ENCODE measurements at places on chromosomes 3 and 15. TPM values are rescaled to one million over a fixed set of nuclear protein-coding genes. Genes with fewer than 3 reads are reported as not detected.

GRCh38 chr3:184259396-184259877 is 1.9 kb downstream of the CAMK2N2 start:
- no peak overlapping the region for H3K27ac ChIP-seq
- H3K4me1 ChIP-seq = peaks cover 33% of the 10 kb centered on the region
- DNase-seq = no peak

DNA sequence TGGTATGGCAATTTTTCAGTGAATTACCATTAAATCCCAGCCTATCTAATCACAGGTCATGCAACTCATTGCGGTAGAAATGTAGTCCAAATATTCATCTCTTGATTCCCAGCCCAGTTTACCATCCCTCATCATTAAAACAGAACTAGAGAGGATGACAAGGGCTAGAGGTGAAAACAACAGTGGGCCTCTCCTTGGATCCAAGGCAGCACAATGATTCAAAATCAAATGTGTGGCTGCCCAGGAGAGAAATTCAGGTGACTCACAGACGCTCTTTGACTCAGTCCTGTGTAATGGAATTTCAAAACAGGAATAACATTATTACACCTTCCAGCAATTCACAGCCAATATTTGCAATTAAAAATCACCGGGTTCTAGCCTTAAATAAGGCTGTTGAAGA is 246.5 kb downstream of the TBL1XR1 start:
- no peak for DNase-seq
- H3K4me3 ChIP-seq = no peak overlapping the region
- H3K27ac ChIP-seq = no peak overlapping the region
- H3K27me3 ChIP-seq = no peaks in the 10 kb centered on the region

- peak overlapping the region; percentile 89 for H3K27ac ChIP-seq
- peak; percentile 75 for DNase-seq
- H3K4me1 ChIP-seq = peaks cover 88% of the 10 kb centered on the region
- no peaks in the 10 kb centered on the region for H3K27me3 ChIP-seq
- H3K4me3 ChIP-seq = no peak overlapping the region
- no peaks in the 10 kb centered on the region for H3K36me3 ChIP-seq
Observed at GRCh38 chr3:172315401-172316091, 132.7 kb downstream of the GHSR start.

DNA sequence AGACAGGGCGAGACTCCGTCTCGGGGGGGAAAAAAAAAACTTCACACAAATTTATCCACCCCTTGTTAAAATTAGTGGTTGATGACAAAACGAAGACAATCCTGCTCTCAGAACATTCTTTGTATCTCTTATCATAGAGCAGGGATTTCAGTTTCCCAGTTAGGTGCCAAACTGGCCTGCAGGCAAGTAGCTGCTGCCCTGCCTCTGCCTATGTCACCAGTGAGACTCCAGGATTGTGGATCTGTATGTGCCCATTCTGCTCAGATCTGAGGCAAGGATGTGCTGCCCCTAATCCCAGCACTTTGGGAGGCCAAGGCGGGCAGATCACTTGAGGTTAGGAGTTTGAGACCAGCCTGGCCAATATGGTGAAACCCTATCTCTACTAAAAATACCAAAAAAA is 54.4 kb downstream of the IQGAP1 start:
- H3K4me1 ChIP-seq = no peaks in the 10 kb centered on the region
- no peak overlapping the region for H3K4me3 ChIP-seq
- H3K27ac ChIP-seq = no peak overlapping the region
- H3K36me3 ChIP-seq = peaks cover 37% of the 10 kb centered on the region

- H3K4me1 ChIP-seq = peaks cover 3% of the 10 kb centered on the region
- H3K27ac ChIP-seq = no peak overlapping the region
- H3K27me3 ChIP-seq = no peaks in the 10 kb centered on the region
- H3K36me3 ChIP-seq = no peaks in the 10 kb centered on the region
- DNase-seq = no peak
Observed at GRCh38 chr3:171396048-171396447, 64.2 kb downstream of the TNIK start.

DNA sequence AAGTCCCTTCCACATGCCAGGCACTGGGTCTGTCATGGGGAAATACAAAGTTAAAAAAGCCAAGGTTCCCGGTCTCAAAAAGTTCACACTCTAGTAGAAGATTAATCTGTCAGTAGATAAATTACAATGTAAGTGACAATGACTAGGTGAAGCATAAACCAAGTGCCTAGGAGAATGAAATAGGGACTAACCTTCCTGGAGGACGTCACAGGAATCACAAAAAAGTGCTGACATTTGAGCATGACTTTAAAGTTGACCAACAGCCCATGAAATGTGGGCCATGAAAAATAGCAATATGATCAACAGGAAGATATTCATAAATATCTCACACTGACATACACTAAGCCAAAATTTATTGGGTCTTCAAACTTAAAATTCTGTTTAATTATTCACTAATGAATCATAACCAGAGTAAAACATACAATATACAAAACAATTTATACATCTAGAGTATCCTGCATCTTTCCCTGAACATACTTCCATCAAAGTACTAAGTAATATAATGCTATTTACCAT is 20.0 kb downstream of the COPS2 start:
- DNase-seq = no peak
- no peak overlapping the region for H3K27ac ChIP-seq
- H3K4me1 ChIP-seq = no peaks in the 10 kb centered on the region

- H3K27ac ChIP-seq = no peak overlapping the region
- no peaks in the 10 kb centered on the region for H3K4me1 ChIP-seq
- H3K36me3 ChIP-seq = no peaks in the 10 kb centered on the region
- no peak overlapping the region for H3K4me3 ChIP-seq
- no peak for DNase-seq
Observed at GRCh38 chr15:60970246-60971170, 258.6 kb downstream of the RORA start.

DNA sequence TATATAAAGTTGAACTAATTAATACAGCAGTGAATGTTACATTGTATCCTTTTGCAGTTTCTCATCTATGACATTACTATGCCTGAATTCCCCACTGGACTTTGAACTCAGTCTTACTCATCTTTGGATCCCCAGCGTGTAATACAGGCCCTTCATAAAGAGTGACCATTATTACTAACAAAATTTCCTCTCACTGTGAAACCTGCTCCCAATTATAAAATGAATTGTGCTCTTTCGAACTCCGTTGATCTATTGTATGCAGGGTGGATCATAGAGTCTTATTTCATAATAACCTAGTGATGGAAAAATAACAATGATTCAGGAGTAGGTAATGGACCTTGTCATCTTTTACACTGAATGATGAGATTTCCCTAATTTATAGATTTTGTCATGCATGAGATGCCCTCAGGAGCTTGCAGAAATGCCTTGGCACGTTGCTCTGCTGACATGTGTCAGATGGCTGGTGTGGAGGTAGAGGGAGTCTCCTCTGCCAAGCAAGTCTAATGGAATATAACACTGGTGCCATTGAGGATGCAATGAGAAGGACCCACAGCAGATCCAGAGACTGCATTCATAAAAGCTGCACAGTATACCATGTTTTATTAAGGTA is 25.5 kb downstream of the B3GNT5 start:
- no peak for DNase-seq
- H3K27me3 ChIP-seq = no peaks in the 10 kb centered on the region
- H3K4me3 ChIP-seq = no peak overlapping the region
- H3K36me3 ChIP-seq = no peaks in the 10 kb centered on the region

- DNase-seq = no peak
- no peaks in the 10 kb centered on the region for H3K36me3 ChIP-seq
- no peaks in the 10 kb centered on the region for H3K27me3 ChIP-seq
- H3K27ac ChIP-seq = no peak overlapping the region
- no peak overlapping the region for H3K4me3 ChIP-seq
Observed at GRCh38 chr3:24196526-24196925, 251.4 kb downstream of the NR1D2 start.

GRCh38 chr3:50743643-50744042 is 68.9 kb downstream of the DOCK3 start:
- H3K4me3 ChIP-seq = no peak overlapping the region
- H3K27ac ChIP-seq = no peak overlapping the region
- no peak for DNase-seq
- no peaks in the 10 kb centered on the region for H3K27me3 ChIP-seq
- H3K36me3 ChIP-seq = no peaks in the 10 kb centered on the region
- H3K4me1 ChIP-seq = no peaks in the 10 kb centered on the region

- no peaks in the 10 kb centered on the region for H3K4me1 ChIP-seq
- H3K4me3 ChIP-seq = no peak overlapping the region
- H3K36me3 ChIP-seq = no peaks in the 10 kb centered on the region
Observed at GRCh38 chr3:45858809-45859543, 17.1 kb upstream of the LZTFL1 start.

GRCh38 chr3:12388185-12388584 is 96.1 kb upstream of the TSEN2 start:
- no peaks in the 10 kb centered on the region for H3K27me3 ChIP-seq
- DNase-seq = no peak

- no peak overlapping the region for H3K4me3 ChIP-seq
- H3K4me1 ChIP-seq = peaks cover 57% of the 10 kb centered on the region
- H3K36me3 ChIP-seq = no peaks in the 10 kb centered on the region
- peak overlapping the region; percentile 90 for H3K27ac ChIP-seq
Observed at GRCh38 chr3:177357352-177358090, 160.2 kb upstream of the TBL1XR1 start.

- H3K27ac ChIP-seq = no peak overlapping the region
- no peak for DNase-seq
- peaks cover 29% of the 10 kb centered on the region for H3K36me3 ChIP-seq
- peaks cover 22% of the 10 kb centered on the region for H3K4me1 ChIP-seq
- no peaks in the 10 kb centered on the region for H3K27me3 ChIP-seq
Observed at GRCh38 chr15:75366163-75366562, 2.2 kb downstream of the MAN2C1 start.

GOLGA6L4 gene
- total RNA-seq = 5.0 TPM

CYP8B1 gene
- total RNA-seq = not detected

CYP1A2 gene
- total RNA-seq = not detected

RBM5 gene
- total RNA-seq = 149 TPM
